Tibial artery (tissue), 4 donors: ENCODE measurements at places on chromosomes 5 and 9.

- no peaks in the 10 kb centered on the region for H3K27me3 ChIP-seq
- H3K4me3 ChIP-seq, result no peak overlapping the region
- H3K27ac ChIP-seq, result no peak overlapping the region
- H3K36me3 ChIP-seq, result no peaks in the 10 kb centered on the region
- DNase-seq, result no peak
Observed at GRCh38 chr9:93292664-93293328, 108.9 kb downstream of the WNK2 start.

- H3K27me3 ChIP-seq, result no peaks in the 10 kb centered on the region
- no peak for DNase-seq
- no peak overlapping the region for H3K4me3 ChIP-seq
- no peak overlapping the region for H3K27ac ChIP-seq
- H3K4me1 ChIP-seq, result no peaks in the 10 kb centered on the region
Observed at GRCh38 chr5:161380486-161380885, 166.0 kb downstream of the GABRB2 start.

- H3K4me1 ChIP-seq, result no peaks in the 10 kb centered on the region
- no peak overlapping the region for H3K27ac ChIP-seq
- no peaks in the 10 kb centered on the region for H3K36me3 ChIP-seq
- DNase-seq, result no peak
- H3K27me3 ChIP-seq, result no peaks in the 10 kb centered on the region
Observed at GRCh38 chr5:8383616-8384015, 514.7 kb downstream of the MTRR start.

DNA sequence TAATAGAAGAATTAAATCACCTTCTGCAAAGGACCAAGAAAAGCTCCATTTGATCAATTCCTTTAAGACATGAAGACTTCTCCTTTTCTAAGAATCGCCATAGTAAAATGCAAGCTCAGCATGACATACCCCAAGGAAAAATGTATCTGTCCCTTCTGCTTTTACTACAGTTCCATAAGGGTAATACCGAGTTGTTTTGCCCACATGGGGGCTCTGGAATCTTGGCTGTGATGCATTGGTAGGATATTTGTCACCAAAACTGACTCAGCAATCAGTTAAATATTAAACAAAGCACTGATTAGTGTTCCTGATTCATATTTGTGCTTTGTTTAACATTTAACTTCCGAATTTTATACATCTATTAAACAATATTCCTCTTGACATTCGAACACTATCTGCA, 24.3 kb upstream of the KCNIP1 start:
- no peak overlapping the region for H3K27ac ChIP-seq
- no peaks in the 10 kb centered on the region for H3K36me3 ChIP-seq
- no peaks in the 10 kb centered on the region for H3K4me1 ChIP-seq
- no peak overlapping the region for H3K4me3 ChIP-seq

DNA sequence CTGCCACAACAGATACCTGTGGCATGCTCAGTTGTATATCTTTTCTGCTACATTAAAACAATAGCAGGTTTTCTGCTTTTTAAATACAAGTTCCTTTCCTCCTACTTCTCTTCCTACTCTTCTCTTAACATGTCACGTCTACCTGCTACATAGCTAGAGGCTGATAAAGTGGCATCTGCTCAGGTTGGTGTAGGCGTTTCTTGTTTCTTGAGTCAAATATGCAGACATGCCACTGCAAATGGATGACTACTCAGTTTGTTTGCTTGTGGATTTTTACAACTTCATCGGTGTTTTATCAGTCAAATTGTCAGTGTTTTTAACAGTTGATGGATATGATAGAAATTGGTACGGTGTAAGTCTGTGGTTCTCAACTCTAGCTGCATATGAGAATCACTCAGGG, 525.7 kb downstream of the TLE4 start:
- H3K4me3 ChIP-seq, result no peak overlapping the region
- H3K36me3 ChIP-seq, result no peaks in the 10 kb centered on the region
- H3K27ac ChIP-seq, result no peak overlapping the region
- no peaks in the 10 kb centered on the region for H3K27me3 ChIP-seq
